Neural crest cell (in vitro differentiated cells): ENCODE measurements at places on chromosomes 7 and 10. TPM values are rescaled to one million over a fixed set of nuclear protein-coding genes. Genes with fewer than 3 reads are reported as not detected.

Gene SPDYE6
- not detected in 2 replicates for total RNA-seq

Gene PMPCB
- total RNA-seq = 64.4 and 69.5 TPM in 2 replicates

DNA sequence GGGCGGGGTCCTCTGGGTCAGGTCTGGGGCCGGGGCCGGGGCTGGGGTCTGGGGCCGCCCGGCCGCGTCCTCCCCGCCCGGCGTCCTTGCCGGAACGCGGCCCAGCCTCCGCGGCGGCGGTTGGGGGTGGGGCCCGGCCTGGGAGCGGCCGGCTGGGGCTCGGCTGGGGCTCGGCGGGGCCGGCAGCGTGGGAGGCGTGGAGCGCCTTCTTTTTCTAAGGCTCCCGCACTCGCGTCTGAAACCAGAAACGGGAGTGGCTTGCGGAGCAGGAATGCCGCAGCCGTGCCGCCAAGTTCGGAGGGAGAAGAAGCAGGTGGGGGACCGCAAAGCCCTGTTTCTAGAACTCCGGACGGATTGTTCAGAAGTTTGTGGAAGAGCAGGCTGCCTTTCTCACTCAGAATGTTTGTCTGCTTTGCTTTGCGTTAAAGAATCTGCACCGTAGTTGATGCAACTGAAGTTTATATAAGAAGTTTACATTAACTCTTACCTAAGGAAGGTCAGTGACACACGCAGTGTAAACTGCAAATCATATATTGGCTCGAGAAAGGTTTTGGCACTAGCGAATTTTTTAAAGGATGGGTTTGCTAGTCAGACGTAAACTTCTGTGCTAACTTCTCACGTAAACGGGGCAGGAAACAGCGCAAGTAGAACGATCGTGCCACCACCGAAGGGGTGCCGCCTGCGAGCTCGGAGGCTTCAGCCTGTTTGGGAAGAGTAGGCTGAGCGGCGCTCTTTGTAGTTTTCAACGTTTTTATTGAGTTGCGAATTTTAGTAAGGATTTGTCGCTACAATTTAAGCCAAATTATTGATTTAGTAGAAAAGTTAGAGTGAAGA lies 729 bp downstream of the DNAJB6 start:
- peak overlapping the region; percentile 90 for H3K4me3 ChIP-seq
- peaks cover 2% of the 10 kb centered on the region for H3K36me3 ChIP-seq
- peaks cover 19% of the 10 kb centered on the region for H3K27me3 ChIP-seq

Gene HOXA7
- 7.1 and 8.8 TPM in 2 replicates for total RNA-seq

- no peak overlapping the region for H3K27ac ChIP-seq
- H3K4me3 ChIP-seq = no peak overlapping the region
- peaks cover 5% of the 10 kb centered on the region for H3K4me1 ChIP-seq
- H3K27me3 ChIP-seq = no peaks in the 10 kb centered on the region
- no peak for DNase-seq
Observed at GRCh38 chr10:63703113-63703670, 182.0 kb downstream of the REEP3 start.

DNA sequence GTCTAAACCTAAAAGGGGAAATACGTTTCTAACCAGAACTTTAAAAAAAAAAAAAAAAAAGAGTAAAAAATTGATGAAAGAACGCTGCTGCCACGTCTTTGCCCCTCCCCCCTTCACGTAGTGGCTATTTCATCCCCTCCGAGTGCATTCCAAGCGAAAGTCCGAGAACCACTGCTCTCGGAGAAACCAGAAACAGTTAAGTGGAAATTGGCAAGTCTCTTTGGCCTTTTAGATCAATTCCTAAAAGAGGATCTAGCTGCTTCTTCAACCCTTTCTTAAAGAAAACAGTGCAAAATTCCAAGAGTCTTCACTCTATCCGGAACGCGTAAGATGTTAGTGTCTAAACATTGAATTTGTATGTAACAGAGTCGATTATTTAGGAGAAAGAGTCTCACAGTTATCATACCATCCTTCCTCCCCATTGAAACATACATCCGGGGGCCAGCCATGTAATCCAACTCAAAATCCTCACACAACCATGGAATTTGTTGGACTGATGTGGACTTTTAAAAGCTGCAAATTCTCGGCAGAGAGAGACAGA lies 1.1 kb downstream of the P4HA1 start:
- peaks cover 42% of the 10 kb centered on the region for H3K4me1 ChIP-seq
- H3K4me3 ChIP-seq = peak overlapping the region; percentile 92
- peak overlapping the region; percentile 85 for H3K27ac ChIP-seq
- peaks cover 3% of the 10 kb centered on the region for H3K36me3 ChIP-seq
- H3K27me3 ChIP-seq = no peaks in the 10 kb centered on the region
- peak; percentile 48 for DNase-seq

DNA sequence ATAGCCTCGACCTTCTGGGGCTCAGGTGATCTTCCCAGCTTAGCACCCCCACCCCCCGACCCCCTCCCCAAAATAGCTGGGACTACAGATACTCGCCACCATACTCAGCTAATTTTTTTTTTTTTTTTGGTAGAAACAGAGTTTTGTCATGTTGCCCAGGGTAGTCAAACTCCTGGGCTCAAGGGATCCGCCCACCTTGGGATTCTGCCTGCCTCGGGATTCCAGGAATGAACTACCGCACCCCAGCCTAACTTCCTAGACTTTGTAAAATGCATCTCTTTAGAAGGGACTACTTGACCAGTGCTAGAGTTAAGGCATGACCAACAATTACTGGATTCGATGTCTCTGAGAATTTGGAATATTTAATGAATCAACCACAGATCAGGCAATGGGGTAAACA lies 85.9 kb downstream of the MDFIC start:
- H3K4me3 ChIP-seq = no peak overlapping the region
- no peaks in the 10 kb centered on the region for H3K27me3 ChIP-seq
- H3K27ac ChIP-seq = no peak overlapping the region
- peaks cover 26% of the 10 kb centered on the region for H3K4me1 ChIP-seq

GRCh38 chr10:26331371-26331770 lies 106.8 kb upstream of the APBB1IP start:
- no peak for DNase-seq
- no peak overlapping the region for H3K4me3 ChIP-seq
- peaks cover 2% of the 10 kb centered on the region for H3K36me3 ChIP-seq
- H3K4me1 ChIP-seq = peaks cover 7% of the 10 kb centered on the region
- no peak overlapping the region for H3K27ac ChIP-seq

DNA sequence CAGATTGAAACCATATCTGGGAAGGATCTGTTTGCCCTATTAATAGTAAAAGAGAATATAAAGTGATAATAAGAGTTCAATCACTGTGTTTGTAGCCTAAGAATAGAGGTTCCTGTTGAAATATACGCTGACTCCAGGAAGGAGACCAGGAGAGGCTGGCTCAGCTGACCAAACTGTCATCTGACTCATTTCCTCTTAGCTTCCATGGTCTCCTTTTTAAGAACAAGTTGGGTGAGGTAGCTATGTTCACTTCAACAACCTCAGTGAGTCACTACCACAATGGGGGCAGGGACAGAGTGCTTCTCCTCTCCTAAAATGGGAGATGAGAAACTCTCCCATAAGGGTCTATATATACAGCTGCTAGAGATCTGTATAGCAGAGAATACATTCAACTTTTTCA lies 543.3 kb downstream of the CALN1 start:
- H3K27ac ChIP-seq = no peak overlapping the region
- no peak overlapping the region for H3K4me3 ChIP-seq
- no peak for DNase-seq
- no peaks in the 10 kb centered on the region for H3K4me1 ChIP-seq
- no peaks in the 10 kb centered on the region for H3K27me3 ChIP-seq

DNA sequence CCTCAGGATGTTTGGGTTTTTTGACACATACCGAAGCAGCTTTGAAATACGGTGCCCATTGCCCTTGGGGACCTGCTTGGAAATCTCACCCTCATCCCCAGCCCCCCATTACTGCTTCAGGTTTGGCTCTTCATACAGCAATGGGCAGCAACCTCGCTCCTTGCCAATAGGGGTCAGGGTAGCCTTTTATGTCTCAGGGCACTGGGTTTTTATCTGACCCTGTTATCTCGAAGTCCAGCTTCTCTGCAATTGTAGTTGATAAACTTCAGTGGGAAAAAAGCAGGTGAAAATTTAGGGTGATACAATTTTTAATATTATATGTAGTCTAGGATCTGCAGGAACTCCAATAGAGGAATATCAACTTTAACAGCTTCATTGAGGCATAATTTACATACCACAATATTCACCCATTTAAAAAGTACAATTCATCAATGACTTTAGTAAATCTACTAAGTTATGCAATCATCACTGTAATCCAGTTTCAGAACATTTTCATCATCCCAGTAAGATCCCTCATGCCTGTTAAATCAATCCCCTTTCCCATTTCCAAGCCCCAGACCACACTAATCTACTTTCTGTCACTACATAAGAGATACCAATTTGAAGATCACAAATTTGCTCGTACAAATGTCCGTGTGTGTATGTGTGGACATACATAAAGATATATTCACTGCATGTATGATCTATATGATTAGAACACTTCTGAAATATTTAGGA lies 386.2 kb downstream of the KCNMA1 start:
- H3K27me3 ChIP-seq = no peaks in the 10 kb centered on the region
- H3K4me1 ChIP-seq = peaks cover 9% of the 10 kb centered on the region
- DNase-seq = peak; percentile 26
- no peaks in the 10 kb centered on the region for H3K36me3 ChIP-seq
- no peak overlapping the region for H3K4me3 ChIP-seq

Gene ZFAND2A
- total RNA-seq = 13.6 and 14.5 TPM in 2 replicates
